ENCODE measurements at places on chromosomes 2 and 18. TPM values are rescaled to one million over a fixed set of nuclear protein-coding genes. Genes with fewer than 3 reads are reported as not detected.
A peak's percentile ranks its signal among the peaks of the same experiment; 100 is the strongest.

DNA sequence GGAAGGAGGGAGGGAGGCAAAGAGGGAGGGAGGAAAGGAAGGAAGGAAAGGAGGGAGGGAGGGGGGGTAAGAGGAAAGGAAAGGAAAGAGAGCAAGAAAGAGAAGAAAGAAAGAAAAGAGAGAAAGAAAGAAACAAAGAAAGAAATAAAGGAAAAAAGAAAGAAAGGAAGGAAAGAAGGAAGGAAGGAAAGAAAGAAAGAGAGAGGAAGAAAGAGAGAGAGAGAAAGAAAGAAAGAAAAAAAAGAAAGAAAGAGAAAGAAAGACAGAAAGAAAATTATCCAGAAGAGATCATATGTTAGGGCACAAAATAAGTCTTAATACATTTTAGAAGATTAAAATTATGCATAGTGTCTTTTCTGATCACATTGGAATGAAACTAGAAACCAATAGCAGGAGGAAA lies 24.3 kb upstream of the TFCP2L1 start:
- no peak for DNase-seq

DNA sequence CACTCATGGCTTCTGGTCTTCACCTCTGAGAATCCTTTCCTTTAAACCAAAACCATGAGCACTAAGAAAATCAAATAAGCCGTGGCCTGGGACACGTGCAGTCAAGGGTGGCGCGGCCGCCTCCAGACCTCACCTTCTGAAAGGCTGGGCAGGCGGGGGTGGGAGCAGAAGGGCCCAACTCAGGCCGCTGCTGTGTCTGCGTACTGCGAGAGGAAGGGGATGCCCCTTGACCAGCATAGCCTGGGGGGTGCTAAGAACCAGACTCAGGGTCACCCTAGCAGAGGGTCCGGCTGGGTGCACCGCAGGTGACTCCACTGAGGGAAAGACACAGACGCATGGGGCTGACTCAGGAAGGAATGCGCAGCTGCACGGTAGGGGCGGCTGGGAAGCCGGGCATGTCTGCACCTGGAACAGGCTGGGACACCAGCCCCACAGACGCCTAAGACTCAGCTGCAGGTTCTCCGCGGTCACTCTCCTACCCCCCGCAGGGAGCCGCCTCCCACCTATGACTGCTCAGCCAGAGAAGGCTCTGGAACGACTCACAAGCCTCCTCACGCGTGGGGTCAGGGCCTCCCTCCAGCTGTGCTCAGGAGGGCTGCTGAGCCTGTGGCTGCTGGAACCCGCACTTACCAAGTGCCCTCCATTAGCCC lies 432.4 kb upstream of the MYT1L start:
- DNase-seq: no peak

DNA sequence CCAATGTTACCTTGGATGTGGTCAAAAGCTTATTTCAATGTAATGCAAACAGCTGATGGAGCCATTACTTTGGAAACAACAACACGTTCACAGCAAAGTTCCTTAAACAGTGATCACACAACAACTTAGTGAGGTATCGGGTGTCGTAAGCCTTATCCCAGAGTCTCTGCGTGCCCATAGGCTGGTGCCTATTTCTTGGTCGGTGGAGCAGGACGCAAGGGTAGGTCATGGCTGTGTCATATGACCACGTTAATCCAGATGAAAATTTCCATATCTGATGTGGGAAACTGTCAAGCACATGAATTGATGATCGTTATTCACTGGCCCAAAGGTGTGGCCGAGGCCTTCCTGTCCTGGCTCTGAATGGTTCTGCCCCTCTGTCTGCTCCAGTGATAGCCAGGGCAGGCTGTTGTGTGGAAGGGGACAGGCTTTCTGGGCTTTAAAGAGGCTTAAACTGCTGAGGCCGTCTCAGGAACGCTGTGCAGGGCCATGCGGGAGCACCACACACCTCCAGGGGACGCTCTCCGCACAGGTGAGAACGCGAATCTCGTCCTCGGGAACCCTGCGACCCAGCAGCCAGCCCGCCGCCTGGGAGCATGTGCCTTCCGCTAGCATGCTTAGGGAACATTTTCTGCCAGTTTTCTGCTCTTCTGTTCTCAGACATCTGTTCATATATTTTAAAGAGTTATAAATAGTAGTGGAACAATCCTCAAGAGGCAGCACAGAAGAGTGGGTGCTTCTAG lies 90.6 kb downstream of the KCTD1 start:
- DNase-seq: no peak

Gene LYPD1
- 79.7 TPM for total RNA-seq

Gene GRHL1
- total RNA-seq: 0.56 TPM

- DNase-seq: peak; percentile 66
Observed at GRCh38 chr2:29309090-29310029, 194.1 kb downstream of the CLIP4 start.

Gene IL37
- total RNA-seq: not detected

Gene DAW1
- 1.4 TPM for total RNA-seq

GRCh38 chr2:183684686-183685085 lies 560.4 kb downstream of the NUP35 start:
- DNase-seq: no peak

DNA sequence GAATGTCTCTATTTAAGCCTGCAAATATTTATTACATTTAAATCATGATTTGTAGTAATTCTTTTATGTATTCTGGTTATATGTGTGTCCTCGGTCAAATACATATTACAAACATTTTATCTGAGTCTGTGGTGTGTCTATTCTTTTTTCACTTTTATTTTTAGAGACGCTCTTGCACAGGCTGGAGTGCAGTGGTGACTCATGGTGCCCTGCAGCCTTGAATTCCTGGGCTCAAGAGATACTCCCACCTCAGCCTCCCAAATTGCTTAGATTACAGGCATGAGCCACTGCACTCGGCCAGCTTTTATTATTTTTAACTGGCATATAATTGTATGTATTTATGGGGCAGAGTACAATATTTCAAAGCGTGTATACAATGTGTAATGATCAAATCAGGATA lies 47.5 kb downstream of the ARID5A start:
- DNase-seq: peak; percentile 38

DNA sequence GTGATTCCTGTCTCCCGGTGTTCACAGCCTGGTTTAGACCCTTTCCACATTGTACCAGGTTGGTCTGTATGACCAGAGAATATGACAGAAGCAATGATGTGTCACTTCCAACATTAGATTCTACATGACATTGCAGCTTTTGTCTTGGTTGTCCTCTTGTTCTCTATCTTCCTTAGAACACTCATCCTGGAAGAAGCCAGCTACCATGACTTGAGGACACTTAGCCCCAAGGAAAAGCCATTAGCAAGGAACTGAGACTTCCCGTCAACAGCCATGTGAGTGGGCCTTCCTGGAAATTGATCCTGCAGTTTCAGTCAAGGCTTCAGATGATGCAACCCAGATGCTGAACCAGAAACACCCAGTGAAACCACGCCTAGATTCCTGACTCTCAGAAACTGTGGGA lies 143.3 kb downstream of the MREG start:
- peak; percentile 72 for DNase-seq

Gene GAREM1
- 2.3 TPM for total RNA-seq

DNA sequence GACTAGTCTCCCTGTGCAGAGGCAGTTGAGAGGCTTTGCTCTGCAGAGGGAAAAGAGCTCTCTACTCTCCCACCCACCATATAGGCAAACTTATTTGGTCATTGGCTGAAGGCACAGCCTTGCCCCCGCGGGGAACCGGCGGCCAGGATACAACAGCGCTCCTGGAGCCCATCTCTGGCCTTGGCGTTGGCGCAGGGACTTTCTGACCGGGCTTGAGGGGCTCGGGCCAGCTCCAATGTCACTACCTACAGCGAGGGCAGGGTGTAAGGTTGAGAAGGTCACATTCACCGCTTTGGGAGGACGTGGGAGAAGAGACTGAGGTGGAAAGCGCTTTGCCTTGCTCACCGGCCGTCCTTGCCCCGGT lies 2.2 kb downstream of the ONECUT2 start:
- no peak for DNase-seq

Gene ANKAR
- total RNA-seq: 4.4 TPM

DNA sequence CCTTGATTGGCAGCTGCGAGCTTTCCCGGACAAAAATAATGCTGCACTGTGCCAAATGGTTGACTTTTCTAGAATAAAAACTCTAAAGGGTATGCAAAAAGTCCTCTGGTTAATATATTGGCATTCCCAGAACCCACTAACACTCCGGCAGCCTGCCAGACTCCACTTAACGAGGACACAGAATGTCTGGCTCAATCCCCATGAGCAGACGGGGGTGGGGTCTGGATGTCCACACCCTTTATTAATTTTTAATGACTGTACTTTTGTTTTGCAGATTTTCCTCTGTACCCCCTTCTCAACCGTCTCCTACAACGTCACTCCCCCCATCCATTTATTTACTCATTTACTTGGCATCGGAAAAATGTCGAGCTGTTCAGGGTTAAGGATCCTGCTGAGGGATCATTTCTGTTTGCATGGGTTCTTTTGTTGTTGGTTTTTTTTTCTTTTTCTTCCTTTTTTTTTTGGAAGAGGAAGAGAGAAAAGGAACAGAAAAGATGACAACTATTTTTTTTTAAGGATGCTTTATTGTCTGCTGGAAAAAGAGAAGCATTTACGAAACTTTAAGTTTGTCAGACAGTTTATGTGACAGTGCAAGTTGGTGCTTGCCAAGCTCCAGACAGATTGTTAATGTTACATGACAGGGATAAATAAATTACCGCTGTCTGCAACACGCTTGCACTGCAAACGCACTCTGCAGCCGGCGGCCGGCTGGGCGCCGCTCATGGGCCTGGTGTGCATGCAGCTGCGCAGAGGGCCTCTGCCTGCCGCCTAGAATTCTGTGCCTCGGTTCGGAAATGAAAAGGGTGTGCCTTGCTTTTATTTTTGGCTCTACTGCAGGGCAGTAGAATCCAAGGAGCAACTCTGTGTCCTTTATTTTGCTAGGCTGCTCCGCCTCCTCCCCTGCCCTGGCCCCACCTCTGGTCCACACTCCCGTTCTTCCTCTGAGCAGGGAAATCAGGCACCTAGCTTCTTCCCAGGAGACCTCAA lies 3.6 kb downstream of the LDLRAD4 start:
- DNase-seq: peak; percentile 37

DNA sequence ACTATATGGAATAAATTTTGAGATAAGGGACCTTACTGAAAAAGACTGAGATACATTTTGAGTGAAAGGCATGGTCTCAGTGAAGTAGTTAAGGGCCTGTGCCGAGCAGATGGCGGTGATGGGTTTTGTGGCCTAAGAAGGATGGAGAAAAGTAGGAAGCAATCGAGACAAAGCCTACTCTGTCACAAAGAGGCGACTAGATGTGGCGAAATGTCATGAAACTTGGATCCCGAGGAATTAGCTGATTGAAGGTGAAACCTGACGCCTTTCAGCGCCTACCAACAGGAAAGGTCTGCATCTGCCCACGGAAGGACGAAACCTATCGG lies 558 bp upstream of the CEP192 start:
- DNase-seq: no peak

DNA sequence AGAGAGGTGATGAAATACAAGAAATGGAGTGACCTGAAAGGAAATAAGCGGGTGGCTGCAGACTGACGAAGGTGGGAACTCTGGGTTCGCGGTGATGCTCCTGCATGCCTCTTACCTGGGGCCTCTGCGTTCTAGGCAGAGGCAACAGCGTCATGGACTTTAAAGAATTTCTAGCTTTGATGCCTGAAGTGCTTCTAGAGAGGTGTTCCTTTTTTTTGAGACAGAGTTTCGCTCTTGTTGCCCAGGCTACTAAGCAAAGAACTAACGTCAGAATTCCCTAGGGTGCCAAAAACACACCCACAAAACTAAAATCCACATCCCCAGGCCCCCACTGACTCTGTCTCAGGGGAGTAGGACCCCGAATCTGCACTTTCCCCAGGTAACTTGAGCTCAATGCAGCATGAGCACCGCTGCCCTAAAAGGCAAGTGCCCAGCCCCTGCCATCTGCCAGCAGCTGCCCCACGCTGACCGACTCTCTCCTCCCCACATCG lies 110.5 kb upstream of the ID2 start:
- DNase-seq: no peak

Gene BOD1L2
- total RNA-seq: not detected

DNA sequence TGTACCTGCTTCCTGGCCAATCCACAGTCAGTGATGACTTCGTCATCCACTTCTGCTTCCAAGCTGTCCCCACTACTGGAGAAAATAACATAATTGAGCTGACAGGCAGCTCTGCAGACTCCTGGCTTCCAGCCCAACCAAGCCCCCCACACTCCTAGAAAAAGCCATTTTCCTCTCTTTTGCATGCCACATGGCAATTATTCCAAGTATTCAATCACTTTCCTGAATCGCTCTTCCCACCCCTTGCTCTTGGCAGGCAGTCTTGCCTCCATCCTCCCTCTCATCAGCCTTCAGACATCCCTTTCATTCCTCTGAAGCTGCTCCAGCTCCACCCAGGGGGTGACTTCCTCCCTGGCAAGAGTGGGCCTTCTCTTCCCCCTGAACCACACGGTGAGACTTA lies 14.3 kb upstream of the ST8SIA5 start:
- no peak for DNase-seq

DNA sequence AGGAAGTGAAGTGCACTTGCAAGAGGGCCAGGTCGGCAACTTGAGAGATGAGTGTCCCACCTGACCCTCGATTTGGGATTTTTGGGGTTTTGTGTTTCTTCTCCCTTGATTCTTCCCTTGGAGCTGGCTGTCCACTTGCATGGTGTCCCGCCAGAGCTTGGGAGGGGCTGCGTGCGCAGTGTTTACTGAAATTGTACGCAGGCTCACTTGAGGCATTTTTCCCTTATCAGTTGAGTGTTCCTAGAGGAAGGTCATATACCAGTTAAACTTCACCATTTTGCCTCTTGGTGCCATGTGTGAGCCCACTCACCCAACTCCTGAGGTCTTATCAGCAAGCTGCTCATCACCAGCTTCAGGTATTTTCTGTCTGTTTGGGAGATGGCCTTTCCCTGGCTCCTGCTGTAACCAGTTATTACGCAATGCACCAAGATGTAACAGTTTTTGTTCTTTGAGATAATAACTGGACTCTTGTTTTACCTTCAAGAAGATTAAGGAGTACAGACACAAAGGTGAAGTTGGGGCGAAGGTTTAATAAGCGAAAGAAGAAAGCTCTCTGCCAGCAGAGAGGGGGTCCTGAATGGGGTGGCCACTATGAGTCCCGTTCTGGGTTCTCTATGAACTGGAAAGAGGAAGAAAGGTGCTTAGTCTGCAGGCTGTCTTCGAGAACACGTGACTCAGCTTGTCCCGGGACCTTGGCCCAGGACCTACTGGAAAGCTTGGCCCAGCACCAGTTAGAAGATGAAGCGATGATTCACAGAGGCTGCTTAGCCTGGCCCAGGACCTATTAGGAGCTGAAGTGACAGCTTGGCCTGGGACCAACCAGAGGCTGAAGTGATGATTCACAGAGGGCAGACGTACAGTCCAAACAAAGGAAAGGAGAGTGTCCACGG lies 21.5 kb upstream of the TXNL4A start:
- DNase-seq: peak; percentile 98

Gene LINC00305
- total RNA-seq: not detected

Gene IL1RL2
- total RNA-seq: 0.28 TPM

Gene PPP1R1C
- 0.28 TPM for total RNA-seq

Gene REEP1
- under 0.01 TPM for total RNA-seq

Gene M1AP
- total RNA-seq: not detected

GRCh38 chr2:207416900-207417299 lies 112.9 kb upstream of the CREB1 start:
- no peak for DNase-seq

Gene IER3IP1
- total RNA-seq: 7.0 TPM

- DNase-seq: peak; percentile 71
Observed at GRCh38 chr2:73053316-73054114, 18.0 kb downstream of the SFXN5 start.

Data from IMR-90 (cell line).